Heart left ventricle (tissue), 16 donors: ENCODE measurements at places on chromosomes 16 and 17. TPM values are rescaled to one million over a fixed set of nuclear protein-coding genes. Genes with fewer than 3 reads are reported as not detected.
A peak's percentile ranks its signal among the peaks of the same experiment; 100 is the strongest.

NUDT21 gene
- polyA plus RNA-seq: 10.9 TPM

GRCh38 chr17:61221597-61222471, 177.8 kb upstream of the TBX2 start:
- DNase-seq: no peak

ABAT gene
- 3.4 TPM for polyA plus RNA-seq

RPUSD1 gene
- 25.7 TPM for polyA plus RNA-seq

HOXB2 gene
- polyA plus RNA-seq: 2.0 TPM

DNA sequence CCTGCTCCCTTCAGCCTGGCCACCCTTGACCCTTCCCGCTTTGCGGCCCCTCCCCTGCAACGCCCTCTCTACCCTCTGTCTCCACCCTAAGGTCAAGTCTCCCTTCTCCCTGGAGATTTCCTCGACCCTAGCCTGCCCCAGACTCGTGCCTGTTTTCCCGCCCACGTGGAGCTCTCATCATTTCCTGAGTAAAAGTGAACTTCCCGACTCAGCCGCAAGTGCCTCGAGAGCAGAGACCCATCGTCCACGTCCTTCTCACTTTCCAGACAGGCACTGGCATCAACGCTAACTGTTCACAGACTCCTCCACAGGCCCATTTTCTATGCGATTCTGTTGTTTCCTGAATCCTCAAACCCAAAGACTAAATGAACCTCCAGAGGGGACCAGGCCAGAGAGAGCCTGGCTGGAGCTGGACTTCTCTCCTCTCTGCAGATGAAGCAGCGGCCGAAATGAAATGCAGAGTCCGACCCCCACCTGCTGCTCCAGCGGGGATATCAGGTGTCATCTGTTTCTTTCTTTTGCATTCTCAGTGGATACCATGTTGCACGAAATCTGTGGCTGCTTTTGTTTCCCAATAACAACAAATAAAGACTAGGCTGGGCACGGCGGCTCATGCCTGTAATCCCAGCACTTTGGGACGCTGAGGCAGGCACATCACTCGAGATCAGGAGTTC, 52.5 kb downstream of the RTN4RL1 start:
- peak; percentile 39 for DNase-seq

DNA sequence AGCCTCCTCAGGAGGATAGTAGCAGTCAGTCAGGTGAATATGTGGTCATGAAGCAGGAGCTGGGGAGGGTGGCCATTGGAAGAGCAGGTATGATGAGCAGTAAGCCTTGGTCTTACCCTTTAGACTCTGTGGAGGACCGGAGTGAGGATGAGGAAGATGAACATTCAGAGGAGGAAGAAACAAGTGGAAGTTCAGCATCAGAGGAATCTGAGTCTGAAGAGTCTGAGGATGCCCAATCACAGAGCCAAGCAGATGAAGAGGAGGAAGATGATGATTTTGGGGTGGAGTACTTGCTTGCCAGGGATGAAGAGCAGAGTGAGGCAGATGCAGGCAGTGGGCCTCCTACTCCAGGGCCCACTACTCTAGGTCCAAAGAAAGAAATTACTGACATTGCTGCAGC, 12.7 kb downstream of the SRCAP start:
- peak; percentile 6 for DNase-seq

GRCh38 chr17:48860456-48860855, 29.6 kb downstream of the CALCOCO2 start:
- no peak for DNase-seq

DNA sequence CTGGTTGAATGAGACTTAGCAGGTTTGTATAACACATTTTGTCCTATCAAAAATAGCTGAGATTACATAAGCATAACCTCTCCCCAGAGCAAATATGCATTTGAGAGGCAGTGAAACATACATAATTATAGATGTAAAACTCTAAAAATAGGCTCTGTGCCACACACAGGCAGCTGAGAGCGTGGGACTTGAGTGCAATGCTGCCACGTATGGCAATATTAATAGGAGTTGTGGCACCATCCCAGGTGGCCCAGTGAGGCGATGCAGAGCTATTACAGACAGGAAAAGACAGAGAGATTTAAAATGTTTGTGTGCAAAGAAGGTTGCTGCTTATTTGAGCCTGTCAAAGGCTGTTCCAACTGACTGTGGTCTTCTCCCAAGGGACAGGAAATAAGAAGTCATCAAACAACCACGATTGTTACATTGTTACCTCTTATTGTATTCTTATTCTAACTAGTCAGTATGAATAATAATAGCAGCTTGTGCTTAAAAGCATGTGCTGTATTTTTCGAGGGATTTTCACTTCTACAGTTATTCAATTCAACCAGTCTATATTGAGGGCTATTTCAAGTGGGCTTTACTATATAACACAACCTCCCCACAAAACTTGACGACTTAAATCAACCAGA, 116.5 kb downstream of the SALL1 start:
- DNase-seq: no peak

- peak; percentile 98 for DNase-seq
These were observed 10.3 kb upstream of the TVP23A start for GRCh38 chr16:10828851-10829366.

IRX3 gene
- polyA plus RNA-seq: 45.9 TPM

DNA sequence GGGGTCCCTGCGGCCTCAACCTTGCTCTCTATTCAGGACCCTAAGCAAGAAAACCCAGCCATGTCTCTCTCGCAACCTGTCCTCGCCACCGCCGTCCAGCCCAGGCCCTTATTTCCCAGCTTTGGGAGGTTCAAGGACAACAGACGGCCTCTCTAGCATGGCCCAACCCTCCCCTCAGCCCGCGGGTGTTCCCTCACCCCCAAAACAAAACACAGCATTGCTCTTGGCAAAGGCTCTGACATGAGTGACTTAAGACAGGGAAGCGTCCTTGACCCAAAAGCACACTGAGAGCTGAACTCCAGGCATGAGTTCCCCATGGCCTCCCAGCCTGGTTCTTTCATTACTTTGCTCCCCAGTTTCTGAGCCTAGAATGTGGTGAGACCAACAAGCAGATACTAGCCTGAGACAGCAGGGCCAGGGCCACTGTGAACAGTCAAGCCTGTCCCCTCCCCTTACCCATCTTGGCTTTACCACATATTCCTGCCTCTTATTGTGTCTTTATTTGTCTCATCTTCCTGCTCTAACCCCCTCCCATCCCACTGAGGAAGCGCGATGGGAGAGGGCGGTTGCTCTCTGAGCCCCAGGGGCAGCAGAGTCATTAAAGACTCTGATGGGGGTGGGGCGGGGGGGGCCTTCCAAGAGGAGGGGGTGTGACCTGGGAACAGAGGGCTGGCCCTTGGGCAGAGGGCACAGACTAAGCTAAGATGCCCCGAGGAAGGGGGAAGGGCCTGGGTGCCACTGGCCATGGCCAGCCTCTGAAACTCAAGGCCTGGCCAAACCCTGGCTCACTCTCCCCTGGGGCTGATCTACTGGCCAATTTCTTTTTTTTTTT, 11.8 kb downstream of the SREBF1 start:
- no peak for DNase-seq

DNA sequence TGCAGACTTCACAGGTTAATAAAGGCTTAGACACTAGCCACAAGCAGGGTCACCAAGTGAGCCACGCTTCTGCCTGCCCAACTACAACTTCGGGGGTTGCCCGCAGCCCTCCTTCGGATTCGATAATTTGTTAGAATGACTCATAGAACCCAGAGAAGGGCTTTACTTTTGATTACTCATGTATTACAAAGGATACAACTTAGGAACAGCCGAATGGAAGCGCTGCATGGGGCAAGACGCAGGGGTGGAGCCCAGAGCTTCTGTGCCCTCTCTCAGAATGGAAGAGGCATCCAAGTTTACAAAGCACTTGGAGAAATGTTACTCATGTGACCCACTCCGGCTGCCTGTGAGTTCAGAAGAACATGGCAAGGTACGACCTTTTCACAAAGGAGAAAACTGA, 7.5 kb upstream of the CDH5 start:
- no peak for DNase-seq

- DNase-seq: no peak
These were observed 579 bp upstream of the KRTAP9-6 start for GRCh38 chr17:41264599-41264998.

DNA sequence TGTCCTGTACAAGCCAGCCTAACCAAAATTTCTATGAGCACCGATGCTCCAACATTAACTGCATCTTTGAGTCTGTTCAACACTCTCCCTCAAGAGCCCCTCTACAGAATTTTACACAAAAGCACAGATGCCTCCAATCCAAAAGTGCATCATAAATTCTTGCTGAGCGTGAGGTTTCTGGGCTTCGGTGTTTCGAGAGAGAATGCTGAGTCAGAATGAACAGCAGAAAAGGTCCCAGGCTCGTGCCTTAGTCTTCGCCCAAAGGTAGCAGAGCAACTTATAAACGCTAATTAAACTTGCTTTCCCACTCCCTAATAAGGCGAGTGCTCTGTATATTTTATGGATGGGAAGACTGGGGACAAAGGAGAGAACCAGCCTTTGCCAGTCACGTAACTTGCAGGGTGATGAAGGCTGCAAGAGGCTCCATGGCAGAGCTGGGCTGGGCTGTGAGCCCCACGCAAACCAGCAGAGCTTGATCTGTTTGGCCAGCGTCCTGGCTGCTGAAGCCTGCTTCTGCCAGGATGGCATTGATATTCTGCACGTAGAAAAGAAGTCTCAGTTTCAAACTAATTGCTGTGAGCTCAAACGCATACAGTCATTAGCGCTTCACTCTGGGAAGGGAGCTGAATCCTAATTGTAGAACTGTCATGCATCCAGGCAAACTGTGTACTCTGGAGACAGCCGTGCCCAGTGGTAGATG, 138.5 kb downstream of the DNAH9 start:
- no peak for DNase-seq

GRCh38 chr16:8768692-8769091, 28.7 kb downstream of the TMEM186 start:
- no peak for DNase-seq

TP53TG3F gene
- not detected for polyA plus RNA-seq

GRCh38 chr16:75097941-75098901, 18.4 kb downstream of the LDHD start:
- peak; percentile 64 for DNase-seq

DNA sequence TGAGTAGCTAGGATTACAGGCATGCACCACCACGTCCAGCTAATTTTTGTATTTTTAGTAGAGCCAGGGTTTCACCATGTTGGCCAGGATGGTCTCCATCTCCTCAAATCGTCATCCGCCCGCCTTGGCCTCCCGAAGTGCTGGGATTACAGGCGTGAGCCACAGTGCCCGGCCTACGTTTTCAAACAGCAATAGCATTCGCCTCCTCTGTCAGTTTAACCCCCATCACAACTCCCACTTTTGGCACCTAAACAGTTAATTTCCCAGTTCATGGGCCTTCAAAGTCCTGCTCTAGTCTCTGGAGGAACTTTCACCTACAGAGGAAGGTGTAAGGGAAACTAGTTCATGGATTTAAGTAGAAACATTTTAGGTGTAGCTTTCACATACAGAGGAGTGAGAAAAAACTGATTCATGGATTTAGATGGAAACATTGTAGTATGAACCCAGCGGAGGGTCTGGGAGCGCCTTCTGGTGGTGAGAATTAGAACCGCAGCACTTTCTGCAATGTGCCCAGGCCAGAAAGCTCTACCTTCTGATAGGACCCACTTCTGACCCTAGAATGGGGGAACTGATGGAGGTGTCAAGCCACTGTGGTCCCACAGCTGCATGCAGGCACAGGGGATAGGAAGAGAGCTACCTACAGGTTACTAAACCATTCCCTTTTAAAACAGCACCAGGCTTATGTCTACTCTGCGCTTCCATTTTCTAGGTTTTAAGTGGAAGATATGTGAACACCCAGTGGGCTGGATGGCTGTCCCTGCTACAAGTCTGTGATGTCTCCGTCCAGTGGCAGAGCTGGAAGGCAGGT, 12.0 kb upstream of the MEOX1 start:
- DNase-seq: peak; percentile 75

CIBAR2 gene
- polyA plus RNA-seq: not detected

DNA sequence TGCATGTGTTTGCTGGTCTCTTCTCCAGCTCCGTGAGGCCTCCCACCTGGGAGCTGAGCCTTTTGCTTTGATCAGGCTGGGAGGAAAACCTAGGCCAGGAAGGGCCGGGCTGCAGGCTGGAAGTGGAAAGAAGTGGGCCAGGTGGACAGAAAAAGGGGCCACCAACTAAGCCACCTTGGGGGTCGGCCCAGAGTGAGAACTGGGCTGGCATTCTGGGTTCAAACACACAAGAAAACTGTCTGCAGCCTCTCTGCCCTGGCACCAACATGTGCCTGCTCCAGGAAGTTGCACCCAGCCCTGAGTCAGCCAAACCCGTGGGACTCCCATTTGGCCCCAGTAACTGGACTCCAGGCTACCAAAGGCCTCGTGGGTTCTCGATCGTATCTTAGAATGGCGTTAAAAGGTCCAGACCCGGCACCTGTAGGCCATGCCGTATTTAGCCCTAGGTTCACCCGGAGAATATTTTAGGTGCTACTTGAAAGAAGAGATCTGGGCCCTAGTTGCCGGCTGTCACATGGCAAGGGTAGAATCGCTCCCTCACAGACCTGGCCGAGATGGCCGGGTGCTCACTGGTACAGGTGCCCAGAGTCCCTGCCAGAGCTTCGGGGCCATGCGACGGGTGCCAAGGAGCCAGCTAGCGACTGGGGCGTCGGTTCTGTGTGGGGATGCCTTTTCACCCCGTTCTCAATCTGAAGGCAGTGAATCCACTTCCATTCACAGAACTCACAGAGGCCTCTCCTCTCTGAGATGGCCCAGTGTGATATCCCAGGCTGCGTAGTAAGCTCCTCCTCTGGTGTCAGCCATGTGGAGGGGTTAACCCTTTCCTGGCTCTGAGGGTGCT, 236.6 kb downstream of the MRTFB start:
- no peak for DNase-seq

DNA sequence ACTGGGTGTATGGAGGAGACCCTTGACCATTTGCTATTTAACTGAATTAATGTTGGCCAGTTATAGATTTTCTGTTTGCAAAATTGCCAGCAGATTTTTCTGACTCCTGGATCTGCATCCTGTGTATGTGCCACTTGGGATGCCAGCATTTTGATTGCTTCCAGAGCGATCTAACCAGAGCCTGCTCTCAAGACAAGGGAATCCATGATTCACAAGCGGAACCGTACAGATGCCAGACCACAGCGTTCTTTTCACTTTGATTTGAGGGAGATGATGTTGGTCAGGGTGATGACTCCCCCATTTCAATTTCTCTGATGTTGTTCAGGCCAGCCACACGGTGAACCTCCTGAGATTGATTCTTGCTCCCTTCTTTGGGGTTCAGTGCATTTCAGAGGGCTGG, 228.7 kb downstream of the CDH13 start:
- no peak for DNase-seq

DNA sequence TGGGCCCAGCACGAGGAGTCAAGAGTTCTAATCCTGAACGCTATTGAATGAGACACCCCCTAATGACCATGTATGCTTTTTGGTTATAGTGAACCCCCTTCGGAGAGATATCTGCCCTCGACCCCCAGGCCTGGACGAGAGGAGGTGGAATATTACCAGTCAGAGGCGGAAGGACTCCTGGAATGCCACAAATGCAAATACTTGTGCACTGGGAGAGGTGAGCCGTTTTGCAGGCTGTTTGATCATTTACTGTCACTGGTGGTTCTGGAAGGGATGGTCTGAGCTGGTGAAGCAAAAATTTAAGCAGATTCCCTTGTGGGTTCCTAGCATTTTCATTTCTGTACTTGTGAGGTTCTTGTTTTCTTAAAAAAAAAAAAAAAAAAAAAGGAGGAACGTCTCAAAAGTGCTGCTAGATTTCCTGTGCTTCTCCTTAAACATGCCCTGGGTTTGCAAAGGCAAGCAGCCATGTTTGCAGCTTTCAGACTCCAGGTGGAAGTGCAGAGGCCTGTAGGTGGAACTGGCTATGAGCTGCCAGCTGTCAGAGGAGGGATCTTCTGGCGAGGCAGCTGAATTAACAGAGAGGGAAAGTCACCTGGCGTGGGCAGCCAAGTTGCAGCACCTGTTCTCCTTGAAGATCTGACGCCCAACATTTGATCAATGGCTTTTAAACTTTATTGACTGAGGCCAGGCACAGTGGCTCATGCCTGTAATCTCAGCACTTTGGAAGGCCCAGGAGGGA, 3.5 kb downstream of the MARVELD3 start:
- no peak for DNase-seq
